ENCODE measurements at places on chromosomes 12 and 14. TPM values are rescaled to one million over a fixed set of nuclear protein-coding genes. Genes with fewer than 3 reads are reported as not detected.

- DNase-seq: no peak
These were observed 6.3 kb upstream of the HOXC4 start for GRCh38 chr12:54047160-54047963.

PPM1H gene
- total RNA-seq: 2.6 TPM

GRCh38 chr14:52888839-52889838, 61.7 kb downstream of the FERMT2 start:
- DNase-seq: no peak

DNA sequence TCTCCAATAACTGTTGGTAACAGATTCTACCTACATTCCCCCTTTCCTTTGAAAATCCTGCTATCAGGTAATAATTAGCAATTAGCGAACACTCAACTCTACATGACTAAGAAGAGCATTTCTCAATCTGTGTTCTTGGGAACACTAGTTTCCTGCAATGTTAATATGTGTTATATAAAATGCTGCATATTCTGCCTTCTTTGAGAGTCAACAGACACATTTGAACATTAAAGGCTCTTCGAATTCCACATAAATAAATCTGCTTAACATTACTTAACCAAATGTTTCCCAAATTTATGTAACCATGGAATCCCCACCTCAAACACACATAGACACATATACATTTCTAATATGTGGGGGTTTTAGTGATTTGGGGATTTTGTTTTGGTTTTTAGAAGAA, 41.2 kb upstream of the G2E3 start:
- DNase-seq: no peak

DNA sequence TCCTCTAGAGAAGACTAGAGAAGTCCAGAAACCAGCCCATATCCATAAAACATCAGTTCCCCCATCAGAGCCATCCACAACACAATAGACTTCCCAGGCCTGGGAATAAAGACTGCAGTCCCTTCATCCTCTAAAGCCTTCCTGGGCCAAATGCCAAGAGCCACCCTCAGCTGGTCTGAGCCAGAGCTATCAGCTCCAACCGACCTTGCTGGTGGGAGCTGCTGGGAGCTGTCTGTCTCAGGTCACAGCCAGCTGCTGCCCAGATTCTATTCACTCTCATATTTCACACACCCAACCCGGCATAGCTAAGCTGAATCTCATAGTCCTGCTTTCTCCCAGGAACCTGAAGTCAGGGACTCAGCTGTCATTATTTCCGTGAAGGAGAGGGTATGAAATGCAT, 10.9 kb upstream of the TFCP2 start:
- no peak for DNase-seq

RNASE7 gene
- not detected for total RNA-seq

PROX2 gene
- total RNA-seq: not detected

DNA sequence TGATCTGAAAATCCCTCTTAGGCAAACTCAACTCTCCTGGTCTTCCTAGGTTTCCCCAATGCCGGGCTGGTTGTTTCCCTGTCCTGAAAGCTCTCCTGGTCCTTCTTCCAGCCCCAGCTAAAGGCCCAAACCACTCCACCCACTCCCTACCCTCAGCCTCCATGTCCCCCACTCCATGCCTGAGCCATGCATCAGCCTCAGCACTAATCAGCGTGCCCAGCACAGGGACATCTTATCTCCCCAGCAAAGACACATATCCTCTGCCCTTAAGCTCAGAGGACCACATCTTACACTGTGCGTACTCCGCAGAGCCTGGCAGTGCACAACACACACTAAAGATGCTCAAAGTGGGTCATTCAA, 25.9 kb downstream of the ACTN1 start:
- no peak for DNase-seq

DIO2 gene
- 22.3 TPM for total RNA-seq

DNA sequence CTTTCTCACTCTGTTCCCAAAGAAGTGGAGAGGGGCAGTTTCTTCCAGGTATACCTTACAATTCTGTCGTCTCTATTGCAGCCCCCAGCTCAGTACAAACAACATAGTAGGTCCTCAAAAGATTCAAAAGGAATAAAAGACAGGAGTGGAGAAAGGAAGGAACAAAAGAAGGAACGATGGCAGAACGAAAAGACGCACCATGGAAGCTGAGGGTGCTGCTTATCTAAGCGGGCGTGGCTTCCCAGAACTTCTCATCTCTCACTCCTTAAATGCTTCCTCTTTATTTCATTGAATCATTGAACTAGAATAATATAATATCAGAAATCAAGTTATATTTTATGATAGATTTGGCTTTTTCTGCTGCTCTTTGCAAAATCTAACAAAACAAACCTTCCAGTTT, 13.7 kb upstream of the LTA4H start:
- no peak for DNase-seq

DNA sequence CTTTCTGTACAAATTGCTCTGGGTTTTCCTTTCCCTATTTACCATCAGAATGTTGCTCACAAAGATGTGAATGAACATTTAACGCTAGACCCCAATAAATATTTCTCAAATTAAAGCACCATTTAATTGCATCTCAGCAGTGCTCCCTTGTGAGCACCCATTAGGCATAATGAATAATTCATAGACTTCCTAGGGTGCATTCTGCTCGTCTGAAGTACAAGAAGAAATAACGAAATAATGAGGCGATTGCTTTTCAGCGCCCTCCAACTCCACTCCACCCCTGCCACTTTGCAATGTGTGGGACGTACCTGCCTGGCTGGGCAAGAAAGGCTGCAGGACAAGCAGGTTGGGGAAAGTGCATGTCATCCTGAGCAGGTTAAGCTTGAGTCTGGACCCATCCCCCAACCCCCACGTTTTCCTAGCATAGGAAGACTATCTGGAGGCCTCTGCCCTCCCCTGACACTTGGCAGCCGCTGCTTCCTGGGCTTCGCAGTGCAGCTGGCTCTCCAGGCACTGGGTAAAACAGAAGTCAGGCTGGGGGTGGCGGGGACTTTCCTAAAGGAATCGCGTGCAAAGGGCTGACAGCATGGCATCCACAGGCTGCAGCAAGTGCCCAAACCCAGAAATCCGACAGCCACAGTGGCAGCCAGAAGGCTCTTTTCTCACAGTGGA, 253.7 kb downstream of the DUSP6 start:
- no peak for DNase-seq

- DNase-seq: no peak
These were observed 11.9 kb downstream of the PLEKHG6 start for GRCh38 chr12:6322352-6322751.

DNA sequence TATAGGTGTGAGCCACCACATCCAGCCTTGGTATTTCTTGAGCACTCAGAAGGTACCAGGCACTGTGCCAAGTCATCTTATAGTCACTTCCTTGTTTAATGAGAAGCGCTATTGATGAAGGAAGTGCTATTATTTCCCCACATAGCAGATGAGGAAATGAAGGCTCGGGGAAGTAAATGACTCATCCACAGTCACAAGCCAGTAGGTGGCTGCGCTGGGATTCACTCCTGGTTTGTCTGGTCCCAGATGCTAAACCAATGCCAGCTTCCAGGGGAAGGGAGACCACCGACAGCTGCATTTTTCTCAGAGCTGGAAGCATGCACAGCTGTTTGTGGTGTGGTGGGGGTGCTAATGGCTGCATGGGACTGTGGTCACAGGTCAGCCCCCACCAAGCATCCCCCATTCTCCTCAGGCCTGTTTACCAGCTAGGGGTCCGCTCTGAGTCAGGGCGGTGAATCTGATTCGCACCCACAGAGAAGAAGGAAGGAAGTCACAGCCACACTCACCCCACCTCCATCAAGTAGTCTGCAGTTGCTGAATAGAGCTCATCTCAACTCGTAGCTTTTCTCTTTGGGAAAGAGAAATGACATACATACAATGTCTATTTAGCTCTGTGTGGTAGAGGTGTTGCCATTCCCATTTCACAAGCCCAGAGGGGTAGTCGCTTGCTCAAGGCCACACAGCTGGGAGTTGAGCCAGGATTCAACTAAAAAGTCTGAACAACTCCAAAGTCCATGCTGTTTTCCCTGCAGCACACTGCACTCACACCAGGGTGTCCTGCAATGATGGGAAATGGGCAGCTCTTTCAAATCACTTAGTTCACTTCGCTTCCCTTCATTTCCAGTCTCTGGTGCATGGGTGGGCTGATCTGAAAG, 6.3 kb upstream of the LTBP2 start:
- peak; percentile 84 for DNase-seq

GRCh38 chr14:22995889-22996625, 13.7 kb upstream of the AJUBA start:
- DNase-seq: no peak

DNA sequence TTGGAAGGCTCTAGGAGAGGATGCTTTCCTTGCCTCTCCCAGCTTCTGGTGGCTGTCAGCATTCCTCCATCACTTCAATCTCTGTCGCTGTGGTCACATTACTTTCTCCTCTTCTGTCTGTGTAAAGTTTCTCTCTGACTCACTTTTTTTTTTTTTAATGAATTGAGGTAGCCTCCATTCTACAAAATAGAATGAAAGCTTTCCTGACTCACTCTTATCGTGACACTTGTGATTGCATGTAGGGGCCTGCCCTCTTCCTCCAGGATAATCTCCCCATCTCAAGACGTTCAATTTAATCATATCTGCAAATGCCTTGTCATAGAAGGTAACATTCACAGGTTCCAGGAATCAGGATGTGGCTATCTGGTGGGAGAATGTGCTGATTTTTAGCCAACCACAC, 153.5 kb upstream of the HMGA2 start:
- DNase-seq: no peak

DNA sequence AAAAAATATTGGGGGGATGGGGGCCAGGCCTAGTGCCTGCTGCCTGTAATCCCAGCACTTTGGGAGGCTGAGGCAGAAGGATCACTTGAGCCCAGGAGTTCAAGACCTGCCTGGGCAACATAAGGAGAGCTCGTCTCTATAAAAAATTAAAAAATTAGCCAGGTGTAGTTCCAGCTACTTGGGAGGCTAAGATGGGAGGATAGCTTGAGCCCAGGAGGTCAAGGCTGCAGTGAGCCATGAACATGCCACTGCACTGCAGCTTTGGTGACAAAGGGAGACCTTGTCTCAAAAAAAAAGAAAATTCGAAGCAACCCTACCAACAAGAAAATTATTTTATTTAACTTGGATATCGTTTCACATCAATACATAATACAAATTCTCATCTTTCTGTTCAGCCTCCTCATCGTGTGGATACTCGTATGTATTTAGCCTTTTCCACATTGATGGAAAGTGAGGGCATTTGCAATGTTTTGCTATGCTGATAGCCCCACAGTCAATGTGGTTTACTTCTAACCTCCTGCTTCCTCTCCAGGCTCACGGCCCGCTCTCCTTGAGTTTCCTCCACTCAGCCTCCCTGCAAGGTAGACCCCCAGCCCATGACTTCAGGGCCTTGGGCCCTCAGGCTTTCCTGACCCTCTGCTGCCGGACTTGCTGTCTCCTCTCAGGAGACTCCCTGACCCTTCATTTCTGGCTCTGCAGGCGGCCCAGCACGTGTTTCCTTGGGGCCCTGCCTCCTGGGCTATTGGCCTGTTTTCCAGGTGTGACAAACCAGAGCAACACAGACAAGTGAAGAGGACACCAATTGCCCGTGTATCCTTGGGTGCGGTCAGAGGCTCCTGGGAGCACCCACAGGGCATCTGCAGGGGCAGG, 54.8 kb downstream of the NFKBIA start:
- no peak for DNase-seq

GATC gene
- total RNA-seq: 22.7 TPM

PRIM1 gene
- 38.0 TPM for total RNA-seq

DNA sequence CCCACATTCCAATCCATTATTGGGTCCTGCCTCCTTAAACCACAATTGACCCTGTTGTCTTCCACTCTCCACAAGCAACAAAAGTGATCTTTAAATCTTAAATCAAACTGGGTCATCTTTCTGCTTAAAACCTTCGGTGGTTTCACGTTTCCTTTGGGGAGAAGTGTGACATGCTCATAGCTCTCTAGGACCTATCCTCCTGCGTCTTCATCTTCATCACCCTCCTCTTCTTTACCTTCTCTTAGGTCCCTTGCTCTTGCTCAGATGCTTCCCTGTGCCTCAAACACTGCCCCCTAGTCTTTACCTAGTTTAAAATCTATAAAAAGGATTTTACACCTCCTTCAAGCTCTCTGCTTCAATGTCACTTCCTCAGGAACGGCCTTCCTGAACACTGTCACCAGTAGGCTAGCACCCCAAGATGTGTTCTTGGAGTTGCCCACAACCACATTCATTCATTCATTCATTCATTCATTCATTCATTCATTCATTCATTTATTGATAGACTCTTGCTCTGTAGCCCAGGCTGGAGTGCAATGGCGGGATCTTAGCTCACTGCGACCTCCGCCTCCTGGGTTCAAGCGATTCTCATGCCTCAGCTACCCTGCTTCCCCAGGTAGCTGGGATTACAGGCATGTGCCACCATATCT, 46.8 kb downstream of the GALNT4 start:
- DNase-seq: no peak

DNA sequence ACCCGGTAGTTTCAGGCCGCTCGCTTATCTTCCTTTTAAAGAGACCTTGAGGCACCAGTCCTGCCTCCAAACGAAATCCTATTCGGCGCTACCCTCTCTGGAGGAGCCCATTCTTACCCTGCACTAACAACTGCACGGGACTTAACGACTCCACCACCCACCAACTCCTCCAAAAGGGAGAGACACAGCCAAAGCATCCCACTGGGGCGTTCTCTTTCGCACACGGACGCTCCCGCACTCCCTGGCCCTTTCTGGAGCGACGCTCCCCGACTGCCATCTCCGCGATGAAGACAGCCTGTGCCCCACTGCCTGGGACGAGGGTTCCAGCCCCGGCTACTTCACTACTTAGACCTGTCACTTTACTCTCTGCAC, 650 bp downstream of the GALC start:
- DNase-seq: no peak

DNA sequence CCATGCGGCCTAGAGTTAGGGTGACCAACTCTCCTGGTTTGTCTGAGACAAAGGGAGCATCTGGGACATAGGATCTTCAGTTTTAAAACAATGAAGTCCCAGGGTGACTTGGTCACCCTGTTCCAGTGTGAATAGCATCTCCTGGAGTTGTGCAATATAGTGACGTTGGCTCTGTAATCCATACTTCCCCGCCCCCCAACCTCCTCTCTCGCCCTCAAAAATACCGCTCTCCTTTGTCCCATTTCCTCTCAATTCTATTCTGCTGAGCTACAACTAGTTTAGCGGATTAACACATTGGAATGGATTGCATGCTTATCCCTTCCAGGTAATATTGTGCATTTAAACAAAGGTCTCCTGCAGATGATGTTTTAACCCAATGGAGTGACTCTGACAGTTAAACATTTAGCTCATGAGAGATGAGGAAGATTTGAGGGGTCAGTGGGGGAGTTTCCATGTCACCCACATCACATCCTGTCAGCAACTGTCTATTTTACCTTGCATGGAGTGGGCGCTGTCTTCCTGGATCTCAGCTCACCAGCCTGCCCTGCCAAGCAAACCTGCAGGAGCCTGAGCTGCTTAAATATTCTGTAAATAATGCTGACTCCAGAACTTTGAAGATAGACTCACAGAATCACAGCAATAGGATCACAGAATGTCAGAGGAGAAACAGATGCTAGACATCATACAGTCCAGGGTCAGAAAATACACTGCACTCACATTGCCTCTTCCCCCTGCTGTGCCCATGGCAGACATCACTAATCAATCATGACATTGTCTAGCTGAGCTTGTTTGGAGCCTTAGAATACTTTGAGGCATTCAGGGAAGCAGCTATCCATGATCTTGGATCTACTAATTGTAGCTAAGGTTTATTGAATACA, 43.0 kb downstream of the MAP1LC3B2 start:
- no peak for DNase-seq

NANOG gene
- not detected for total RNA-seq

NKX2-1 gene
- total RNA-seq: not detected

Data from Peyer's patch (tissue), 4 donors.